ENCODE measurements at places on chromosomes 7 and 10.
A peak's percentile ranks its signal among the peaks of the same experiment; 100 is the strongest.

GRCh38 chr7:111511845-111512244, 50.4 kb downstream of the IMMP2L start:
- no peak for DNase-seq

- DNase-seq, result no peak
These were observed 825 bp downstream of the FEZF1 start for GRCh38 chr7:122303531-122304318.

- DNase-seq, result no peak
These were observed 168.3 kb upstream of the AUTS2 start for GRCh38 chr7:69429911-69430383.

DNA sequence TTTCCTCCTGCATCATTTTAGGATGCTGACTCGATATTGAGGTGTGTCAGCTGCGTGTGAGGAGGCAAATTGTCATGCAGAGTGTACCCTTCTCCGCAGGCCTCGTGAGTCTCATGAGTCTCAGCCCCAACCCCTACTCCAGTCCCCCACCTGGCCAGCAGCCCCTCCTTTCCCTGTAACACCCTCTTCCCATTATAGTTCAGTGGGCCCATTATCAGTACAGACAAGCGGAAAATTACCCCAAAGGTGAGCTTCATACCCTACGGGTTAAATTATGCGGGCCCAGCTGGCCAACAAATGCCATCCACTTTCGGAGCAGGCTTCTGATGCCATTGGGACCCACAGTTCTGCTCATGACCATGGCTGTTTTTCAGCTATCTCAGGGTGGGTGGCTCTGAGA, 25.2 kb downstream of the SFTPD start:
- DNase-seq, result no peak

GRCh38 chr7:38929460-38930171, 20.6 kb upstream of the VPS41 start:
- peak; percentile 20 for DNase-seq

GRCh38 chr7:128103498-128104107, 72.4 kb upstream of the LRRC4 start:
- no peak for DNase-seq

- DNase-seq, result peak; percentile 64
These were observed 26.9 kb downstream of the ASAH2 start for GRCh38 chr10:50224330-50224952.

DNA sequence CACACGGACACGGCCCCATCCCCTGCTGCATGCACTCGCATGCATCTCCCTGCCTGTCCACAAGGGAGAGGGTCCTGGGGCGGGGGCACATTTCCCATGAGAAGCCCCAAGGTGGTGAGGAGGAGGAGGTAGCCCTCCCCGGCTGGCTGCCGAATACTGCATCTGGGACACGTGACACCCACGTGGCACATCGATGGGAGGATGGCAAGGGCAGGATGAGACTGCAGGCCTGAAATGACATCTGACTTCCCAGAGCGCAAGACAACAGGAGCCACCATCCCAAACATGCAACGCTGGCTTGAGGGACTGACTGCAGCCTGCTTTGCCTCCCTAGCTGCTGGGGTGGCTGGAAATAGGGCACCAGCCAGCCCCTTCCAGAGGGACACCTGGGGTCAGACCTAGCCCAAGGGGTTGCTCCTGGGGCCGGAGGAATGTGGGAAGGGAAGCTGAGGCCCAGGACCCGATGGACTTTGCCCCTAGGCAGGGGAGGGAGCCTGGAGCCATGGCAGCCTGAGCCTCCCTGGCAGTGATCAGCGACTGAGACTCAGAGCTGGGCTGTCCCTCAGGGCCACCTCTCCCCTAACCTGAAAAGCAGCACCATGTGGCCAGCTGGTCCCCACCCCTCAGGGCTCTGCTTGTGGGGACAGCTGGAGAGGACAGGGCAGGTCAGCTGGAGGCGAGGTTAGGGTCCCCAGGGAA, 16.1 kb downstream of the BUD23 start:
- no peak for DNase-seq

Measured in inflammatory macrophage treated with lipopolysaccharide for 1 hour (primary cell).